ENCODE measurements at places on chromosomes 12 and 14.
A peak's percentile ranks its signal among the peaks of the same experiment; 100 is the strongest.

- no peak for DNase-seq
Measured at GRCh38 chr12:127811988-127812387, 455.0 kb upstream of the TMEM132C start.

GRCh38 chr14:95345032-95345431 is 25.3 kb upstream of the CLMN start:
- DNase-seq = no peak

DNA sequence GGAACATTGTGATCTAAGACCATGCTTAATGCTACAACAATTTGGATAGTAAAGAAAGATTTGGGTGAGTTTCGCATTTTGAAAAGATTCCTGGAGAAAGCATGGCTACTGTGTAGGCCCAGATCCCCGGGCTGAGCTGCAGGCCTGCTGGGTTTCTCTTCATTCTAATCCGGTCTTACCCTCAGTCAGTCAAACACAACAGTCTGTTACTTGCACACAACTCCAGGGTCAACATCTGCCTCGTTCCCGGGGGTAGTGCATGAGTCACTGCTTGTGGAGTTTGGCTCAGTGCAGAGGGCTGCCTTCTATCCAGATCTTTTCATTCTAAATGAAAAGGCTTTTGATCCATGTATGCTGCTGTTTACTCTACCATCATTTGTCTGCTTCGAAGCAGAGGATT is 60.4 kb upstream of the SEL1L start:
- DNase-seq = no peak

DNA sequence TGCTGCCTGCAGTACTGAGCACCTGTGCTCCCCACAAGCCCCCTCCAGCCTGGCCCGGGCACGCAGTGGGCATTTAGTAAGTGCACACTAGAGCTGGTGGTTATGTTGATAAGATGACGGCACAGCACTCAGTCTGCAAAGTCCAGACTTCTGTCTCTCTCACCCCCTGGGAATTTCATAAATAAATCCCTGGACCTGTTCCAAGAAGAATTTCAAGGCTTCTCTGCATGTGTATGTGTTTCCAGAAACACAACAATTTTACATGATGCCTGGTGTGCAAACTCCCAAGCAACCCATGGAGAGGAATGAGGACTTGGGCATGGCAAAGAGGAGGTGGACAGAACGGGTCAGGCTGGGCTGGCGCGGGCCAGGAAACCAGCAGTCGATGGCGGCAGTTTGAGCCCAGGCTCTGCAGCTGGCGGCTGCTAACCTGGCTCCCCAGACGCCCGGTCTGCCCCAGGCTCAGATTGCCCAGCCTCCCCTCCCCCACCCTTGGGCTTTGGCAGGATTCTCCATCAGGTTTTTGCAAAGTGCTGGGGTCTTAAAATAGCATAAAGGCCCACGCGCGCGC is 10.4 kb upstream of the ACVR1B start:
- DNase-seq = peak; percentile 77

GRCh38 chr12:88764781-88765480 is 184.7 kb upstream of the KITLG start:
- DNase-seq = peak; percentile 47

DNA sequence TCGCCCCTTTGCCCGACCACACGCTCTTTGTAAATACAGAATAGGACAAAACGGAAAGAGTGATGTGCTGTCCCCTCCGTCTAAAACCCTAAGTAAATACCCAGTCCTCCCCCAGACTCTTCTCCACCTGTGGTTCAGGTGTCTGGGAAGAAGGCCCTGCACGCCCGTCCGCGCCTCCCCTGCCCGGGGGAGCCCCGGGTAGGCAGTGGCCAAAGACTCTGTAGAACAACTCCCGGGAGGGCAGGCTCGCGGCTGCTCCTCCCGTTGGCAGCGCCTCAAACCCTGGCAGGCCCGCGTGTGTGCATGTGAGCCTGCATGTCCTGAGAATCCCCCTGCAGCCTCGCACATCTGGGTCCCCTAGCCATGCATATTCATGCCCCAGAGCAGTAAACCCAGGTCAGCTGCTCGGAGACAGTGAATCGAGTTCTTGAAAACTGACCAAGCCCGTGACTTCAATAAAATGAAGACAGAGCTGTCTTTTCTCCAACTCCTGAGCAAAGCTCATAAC is 165.8 kb downstream of the MON2 start:
- no peak for DNase-seq

DNA sequence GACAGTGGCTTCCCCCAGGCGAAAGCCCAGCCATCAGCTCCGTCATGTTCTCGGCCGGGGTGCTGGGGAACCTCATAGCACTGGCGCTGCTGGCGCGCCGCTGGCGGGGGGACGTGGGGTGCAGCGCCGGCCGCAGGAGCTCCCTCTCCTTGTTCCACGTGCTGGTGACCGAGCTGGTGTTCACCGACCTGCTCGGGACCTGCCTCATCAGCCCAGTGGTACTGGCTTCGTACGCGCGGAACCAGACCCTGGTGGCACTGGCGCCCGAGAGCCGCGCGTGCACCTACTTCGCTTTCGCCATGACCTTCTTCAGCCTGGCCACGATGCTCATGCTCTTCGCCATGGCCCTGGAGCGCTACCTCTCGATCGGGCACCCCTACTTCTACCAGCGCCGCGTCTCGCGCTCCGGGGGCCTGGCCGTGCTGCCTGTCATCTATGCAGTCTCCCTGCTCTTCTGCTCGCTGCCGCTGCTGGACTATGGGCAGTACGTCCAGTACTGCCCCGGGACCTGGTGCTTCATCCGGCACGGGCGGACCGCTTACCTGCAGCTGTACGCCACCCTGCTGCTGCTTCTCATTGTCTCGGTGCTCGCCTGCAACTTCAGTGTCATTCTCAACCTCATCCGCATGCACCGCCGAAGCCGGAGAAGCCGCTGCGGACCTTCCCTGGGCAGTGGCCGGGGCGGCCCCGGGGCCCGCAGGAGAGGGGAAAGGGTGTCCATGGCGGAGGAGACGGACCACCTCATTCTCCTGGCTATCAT is 663 bp downstream of the PTGER2 start:
- DNase-seq = peak; percentile 32
